ENCODE measurements at places on chromosomes 16 and 17.

- peak; percentile 19 for DNase-seq
Observed at GRCh38 chr17:14341866-14342265, 41.0 kb downstream of the HS3ST3B1 start.

- no peak for DNase-seq
Observed at GRCh38 chr16:15915555-15916081, 27.2 kb upstream of the CEP20 start.

DNA sequence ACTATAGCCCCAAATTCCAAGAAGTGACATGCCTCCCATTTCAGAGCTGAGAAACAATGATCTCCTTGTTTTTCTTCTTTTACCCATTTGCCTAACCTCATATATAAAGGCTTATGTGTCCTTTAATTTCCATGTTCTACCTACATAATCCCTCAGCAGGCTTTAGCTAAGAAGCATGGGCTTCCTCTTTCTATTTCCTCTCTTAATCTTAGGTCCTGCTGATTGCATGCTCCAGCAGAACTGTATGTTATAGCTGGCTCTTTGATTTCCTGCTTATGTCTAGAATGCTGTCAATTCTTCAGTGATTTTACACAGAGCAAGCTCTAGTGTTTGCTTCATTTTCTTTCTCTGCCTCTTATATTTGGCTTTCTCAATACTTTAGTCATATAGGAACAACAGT is 151.7 kb upstream of the COX10 start:
- DNase-seq = no peak

DNA sequence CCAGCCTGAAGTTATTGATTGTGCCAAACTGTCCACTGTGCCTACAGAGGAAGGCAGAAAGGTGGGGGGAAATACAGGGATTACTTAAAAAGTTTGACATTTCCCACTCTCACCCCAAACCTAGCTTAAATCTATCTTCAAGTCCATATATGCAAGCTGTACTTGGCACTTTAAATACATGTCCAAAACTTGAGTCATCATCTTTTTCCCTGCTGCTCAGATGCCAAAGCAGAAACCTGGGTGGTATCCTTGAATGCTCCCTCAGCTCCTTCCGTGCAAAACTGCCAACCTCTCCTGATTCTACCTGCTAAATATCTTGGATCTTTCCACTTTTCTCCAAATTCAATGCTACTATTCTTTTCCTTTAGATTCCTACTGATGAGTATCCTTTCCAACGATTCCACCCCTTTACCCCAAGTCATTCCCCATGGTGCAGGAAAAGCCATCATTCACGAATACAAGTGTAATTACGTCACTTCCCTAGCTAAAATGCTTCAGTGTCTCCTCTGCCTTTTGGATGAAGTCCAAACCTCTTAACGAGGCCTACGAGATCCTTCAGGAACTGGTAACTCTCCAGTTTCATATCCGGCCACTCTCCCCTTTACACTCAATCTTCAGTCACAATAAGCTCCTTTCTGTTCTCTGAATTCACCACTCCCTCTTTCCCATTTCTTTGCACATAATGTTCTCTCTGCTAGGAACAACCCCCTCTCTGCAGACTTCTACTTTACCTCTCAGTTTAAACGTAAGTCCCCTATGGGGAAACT is 9.3 kb downstream of the BECN1 start:
- DNase-seq = no peak

GRCh38 chr17:50467855-50468303 is 801 bp downstream of the CHAD start:
- DNase-seq = no peak

DNA sequence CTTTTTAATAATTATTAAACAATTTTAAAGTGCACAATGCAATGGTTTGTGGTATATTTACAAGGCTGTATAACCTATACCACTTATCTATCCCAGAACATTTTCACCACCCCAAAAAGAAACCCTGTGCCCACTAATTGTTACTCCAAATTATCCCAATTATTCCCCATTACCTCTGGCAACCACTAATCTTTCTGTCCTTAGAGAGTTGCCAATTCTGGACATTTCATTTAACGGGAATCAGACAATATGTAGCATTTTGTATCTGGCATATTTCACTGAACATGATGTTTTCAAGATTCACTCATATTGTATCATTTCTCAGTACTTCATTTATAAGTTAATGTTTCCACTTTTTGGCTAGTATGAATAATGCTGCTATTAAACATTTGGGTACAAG is 103.1 kb upstream of the NACA2 start:
- no peak for DNase-seq

DNA sequence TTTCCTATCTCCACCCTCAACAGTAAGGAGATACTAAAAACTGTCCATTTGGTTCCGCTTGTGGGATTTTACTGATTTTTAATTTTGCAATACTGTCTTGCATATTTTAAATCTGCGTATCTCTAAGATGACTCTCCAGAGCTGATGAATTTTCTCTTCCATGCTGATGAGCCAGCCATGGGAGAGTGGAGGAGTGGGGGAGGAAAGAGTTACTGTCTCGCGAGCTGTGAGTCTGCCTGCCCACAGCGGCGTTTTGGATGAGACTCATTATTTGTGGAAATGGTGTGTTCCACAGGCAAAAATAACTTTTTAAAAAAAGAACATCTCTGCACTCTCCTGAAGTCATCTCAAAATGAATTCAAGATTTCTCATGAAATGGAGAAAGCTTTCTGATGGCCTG is 34.6 kb upstream of the MYOCD start:
- DNase-seq = no peak

DNA sequence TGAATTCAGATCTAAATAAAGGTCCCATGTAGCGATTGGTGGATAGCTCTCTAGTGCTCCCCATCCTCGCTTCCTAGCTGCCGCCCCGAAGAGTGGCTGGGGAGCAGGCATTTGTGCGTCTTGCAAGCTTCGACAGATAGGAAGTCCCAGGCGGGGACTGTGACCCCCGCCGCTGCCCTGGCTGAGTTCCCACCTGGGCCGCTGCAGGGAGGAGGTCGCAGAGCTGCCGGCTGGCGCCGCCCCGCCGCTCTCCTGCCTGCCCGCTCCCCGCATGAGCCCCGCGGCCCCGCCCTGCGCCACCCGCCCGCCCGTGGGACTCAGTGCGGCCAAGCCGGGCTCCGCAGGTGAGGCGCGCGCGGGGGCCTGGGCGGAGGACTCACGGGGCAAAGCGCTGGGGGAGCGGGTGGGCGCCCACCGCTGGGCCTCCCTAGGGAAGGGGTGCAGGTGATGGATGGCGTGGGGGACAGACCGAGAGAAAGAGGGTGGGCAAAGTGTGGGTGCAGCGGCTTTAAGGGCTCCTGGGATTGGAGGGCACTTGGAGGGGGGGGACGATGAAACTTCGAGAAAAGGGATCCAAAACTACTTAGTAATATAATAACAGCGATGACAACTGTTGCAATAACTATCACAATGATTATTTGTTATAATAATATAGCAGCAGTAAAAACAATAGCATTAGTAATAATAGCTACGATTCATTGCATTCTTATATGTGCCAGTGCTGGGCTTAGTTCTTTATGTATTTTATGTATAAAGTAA is at the start of gene OTOA:
Gene OTOA (plus strand): TSS at position 80 of the 759 bp plus-strand sequence. CDS start 14,547 bp downstream, outside the sequence.
- DNase-seq = no peak

GRCh38 chr16:83115491-83116232 is 488.9 kb downstream of the CDH13 start:
- no peak for DNase-seq

GRCh38 chr17:36481829-36482228 is 4.7 kb upstream of the ZNHIT3 start:
- DNase-seq = no peak

DNA sequence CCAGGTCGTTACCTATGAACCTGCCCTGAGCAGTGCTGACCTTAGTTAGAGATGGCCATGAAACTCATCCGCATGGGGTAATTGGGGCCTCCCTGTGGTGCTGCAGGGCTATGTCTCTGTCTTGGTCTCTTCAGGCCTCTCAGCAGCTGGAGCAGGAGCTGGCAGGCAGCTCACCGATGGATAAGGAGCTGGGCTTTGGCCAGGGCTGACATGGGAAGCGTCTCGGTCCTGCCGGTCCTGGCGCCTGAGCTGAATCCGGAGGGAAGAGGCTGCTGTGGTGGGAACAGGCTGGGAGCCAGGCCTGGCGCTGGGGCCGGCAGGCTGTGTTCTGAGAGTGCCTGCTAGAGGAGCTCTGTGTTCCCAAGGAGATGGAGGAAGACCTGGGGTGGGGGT is 10.1 kb downstream of the IL32 start:
- DNase-seq = no peak

DNA sequence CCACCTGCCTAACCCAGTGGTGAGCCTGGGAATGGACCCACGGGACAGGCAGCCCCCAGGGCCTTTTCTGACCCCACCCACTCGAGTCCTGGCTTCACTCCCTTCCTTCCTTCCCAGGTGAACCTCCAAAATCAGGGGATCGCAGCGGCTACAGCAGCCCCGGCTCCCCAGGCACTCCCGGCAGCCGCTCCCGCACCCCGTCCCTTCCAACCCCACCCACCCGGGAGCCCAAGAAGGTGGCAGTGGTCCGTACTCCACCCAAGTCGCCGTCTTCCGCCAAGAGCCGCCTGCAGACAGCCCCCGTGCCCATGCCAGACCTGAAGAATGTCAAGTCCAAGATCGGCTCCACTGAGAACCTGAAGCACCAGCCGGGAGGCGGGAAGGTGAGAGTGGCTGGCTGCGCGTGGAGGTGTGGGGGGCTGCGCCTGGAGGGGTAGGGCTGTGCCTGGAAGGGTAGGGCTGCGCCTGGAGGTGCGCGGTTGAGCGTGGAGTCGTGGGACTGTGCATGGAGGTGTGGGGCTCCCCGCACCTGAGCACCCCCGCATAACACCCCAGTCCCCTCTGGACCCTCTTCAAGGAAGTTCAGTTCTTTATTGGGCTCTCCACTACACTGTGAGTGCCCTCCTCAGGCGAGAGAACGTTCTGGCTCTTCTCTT is 2.6 kb upstream of the STH start:
- no peak for DNase-seq
